ENCODE measurements at places on chromosomes 4 and X.

- no peak for DNase-seq
Measured at GRCh38 chrX:38206542-38206941, 14.1 kb downstream of the SRPX start.

GRCh38 chrX:48998391-48998790, 3.7 kb downstream of the GRIPAP1 start:
- no peak for DNase-seq

GRCh38 chr4:126264839-126265238, 950.1 kb downstream of the FAT4 start:
- no peak for DNase-seq

- DNase-seq: no peak
Measured at GRCh38 chr4:156705311-156705710, 266.3 kb downstream of the PDGFC start.

GRCh38 chr4:95095348-95095974, 337.7 kb downstream of the BMPR1B start:
- DNase-seq: peak; percentile 10

- DNase-seq: no peak
Measured at GRCh38 chr4:188821500-188821899, 682.3 kb downstream of the TRIML1 start.

DNA sequence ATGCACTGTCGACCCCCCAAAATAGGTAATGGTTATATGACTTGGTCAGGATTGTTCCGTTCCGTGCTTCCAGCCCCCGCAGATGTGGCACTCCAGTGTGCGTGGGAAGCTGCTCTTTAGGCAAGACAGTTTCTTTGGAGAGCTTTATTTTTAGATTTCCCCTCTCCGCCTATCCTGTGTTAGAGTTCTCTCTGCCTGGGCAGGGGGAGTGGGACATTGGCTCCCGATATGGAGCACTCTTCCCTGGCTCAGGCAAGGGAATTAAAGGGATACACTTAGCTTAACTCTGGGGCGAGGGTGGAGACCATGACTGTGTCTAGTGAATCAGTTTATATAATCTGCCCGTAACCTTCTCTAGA, 36.0 kb downstream of the DLG3 start:
- no peak for DNase-seq

DNA sequence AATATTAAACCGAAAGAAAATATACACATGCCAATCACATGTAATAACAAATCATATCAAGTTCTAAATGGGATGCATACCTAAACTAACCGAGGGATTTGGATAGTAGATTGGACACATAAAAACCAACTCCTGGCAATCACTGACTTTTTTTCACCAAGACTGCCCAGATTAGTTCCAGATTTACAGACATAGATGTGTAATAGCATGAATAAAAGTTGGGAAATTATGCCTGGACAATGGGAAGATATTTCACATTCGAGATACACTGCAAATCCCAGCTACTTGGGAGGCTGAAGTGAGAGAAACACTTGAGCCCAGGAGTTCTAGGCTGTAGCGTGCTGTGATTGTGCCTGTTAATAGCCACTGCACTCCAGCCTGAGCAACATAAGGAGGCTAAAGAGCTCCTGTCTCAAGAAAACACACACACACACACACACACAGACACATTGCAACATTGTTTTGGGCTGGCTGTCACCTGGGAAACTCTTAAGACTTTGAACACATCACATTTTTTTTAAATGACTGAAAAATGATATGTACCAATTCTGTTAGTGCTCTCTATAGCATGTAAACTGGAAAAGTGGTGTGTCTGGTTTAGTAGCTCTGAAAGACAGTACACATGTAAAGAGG, 5.7 kb downstream of the RAB40A start:
- no peak for DNase-seq

GRCh38 chr4:176358083-176358469, 38.3 kb downstream of the SPCS3 start:
- DNase-seq: no peak

GRCh38 chr4:128516301-128516969, 228.8 kb upstream of the PGRMC2 start:
- no peak for DNase-seq

GRCh38 chrX:109902665-109903064, 100.2 kb upstream of the TMEM164 start:
- no peak for DNase-seq

DNA sequence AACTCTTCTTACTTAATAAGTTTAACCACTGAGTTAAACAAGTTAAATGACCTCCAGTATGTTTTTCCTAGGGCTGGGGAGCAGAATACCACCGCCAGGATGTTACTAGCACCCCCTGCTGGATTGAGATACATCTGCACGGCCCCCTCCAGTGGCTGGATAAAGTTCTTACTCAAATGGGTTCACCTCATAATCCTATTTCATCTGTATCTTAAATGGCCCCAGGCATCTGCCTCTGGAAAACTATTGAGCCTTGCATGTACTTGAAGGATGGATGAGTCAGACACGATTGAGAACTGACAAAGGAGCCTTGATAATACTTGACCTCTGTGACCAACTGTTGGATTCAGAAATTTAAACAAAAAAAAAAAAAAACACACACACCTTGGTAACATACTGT, 61.5 kb upstream of the MMAA start:
- peak; percentile 37 for DNase-seq

- DNase-seq: no peak
Measured at GRCh38 chr4:75781305-75781704, 56.9 kb downstream of the USO1 start.

- no peak for DNase-seq
Measured at GRCh38 chrX:46547857-46548256, 2.6 kb upstream of the ZNF674 start.

DNA sequence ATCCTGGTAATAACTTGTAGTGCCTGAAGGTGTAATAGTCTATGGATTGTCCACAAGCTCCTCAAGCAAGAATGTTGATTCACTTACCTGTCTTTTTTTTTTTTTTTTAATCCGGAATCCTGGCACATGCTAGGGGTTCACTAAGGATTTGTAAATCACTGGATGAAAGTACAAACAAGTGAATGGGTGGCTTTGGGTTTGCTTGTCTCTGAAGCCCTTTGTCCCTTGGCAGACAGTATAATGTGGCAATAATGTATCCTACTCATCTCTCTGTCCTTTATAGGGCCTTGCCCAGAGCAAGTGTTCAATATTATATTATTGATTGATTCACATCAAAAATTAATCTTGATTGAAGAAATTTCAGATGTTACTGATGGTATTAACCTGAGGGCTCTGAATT, 334.0 kb upstream of the CPEB2 start:
- DNase-seq: no peak

GRCh38 chrX:345020-345925, 26.7 kb upstream of the GTPBP6 start:
- no peak for DNase-seq

GRCh38 chr4:663438-664428, 10.3 kb downstream of the ATP5ME start:
- DNase-seq: peak; percentile 88

DNA sequence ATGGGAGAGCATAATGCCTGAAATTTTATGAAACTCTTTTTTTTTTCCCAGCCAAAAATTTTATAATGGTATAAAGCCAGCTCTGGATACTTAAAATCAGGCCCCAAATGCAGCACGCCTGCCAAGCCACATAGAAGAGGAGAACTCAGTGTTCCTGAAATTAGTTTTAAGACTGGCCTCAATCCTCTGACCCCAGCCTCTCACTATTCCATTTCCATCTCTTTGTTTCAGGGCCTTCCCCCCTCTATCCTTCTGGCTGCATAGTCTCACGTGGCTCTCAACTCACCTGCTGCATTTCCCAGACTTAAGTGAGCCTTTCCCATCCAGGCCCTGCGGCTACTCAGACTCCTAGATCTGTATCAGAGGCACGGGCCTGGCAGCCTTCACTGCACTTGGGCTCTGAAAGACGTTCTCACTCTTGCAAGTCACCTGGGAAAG, 5.2 kb upstream of the CBR4 start:
- no peak for DNase-seq

DNA sequence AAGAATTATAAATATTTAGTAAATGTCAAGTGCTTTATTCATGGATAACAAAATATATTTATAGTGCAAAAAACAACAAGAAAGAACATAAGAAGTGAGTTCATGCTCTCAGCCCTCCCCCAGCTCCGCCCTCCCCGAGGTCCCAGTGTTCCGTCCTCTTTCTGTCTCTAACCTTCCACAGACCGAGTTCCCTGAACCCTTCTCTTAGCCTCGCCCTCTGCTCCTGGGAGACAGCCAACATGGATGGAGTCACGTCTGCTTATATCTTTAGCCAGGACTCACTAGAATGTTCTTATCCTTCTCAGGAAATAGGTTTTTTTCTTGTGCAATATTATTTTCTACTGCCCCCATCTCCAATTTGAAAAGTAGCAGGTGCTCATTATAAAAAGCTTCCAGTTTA, 40.1 kb upstream of the HELT start:
- no peak for DNase-seq

DNA sequence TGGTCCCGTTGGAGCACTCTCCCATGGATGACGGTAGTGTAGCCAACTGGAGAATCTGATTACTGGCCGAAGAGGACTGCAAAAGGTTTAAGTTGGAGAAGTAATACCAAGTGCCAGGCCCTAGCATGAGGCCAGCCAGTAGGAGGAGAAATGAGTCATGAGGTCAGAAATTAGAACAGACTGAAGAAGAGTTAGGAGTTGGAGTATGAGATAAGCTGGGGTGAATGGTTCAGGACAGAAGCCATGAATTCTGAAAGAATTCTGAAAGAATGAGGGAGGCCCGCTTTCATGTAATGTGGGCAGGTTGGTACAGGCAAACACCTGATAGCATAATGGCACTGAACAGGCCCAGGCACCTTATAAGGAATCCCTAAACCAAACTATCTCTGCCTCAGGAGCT, 18.4 kb upstream of the STK26 start:
- no peak for DNase-seq

DNA sequence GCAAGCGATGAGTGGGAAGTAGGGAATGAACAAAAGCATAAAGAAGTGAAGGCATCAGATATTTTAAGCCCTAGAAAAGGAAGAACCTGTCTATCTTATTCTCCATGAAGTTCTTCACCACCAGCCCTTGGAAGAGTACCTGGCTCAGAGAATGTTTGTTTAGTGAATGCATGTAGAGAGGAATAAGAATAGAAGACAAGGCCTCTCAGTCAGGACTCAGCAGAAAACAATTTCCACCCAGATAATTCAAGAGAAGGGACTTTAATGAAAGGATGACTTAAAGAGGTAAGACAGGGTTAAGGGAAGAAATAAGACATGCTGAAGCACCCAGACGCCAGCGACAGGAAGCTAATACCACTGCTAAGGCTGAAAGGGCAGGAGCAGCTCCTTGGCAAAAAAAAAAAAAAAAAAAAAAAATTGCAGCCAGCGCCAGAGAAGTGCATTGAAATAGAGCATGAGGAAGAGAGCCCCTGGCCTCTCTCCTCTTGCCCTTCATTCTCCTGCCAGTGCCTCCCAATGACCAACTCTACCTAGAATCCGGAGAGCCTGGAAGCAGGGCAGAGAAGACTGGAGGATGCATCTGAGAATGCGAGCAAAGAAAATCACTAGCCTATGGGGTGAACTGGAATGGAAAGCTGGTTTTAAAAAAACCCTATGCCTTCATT, 47.2 kb upstream of the RASGEF1B start:
- DNase-seq: no peak

DNA sequence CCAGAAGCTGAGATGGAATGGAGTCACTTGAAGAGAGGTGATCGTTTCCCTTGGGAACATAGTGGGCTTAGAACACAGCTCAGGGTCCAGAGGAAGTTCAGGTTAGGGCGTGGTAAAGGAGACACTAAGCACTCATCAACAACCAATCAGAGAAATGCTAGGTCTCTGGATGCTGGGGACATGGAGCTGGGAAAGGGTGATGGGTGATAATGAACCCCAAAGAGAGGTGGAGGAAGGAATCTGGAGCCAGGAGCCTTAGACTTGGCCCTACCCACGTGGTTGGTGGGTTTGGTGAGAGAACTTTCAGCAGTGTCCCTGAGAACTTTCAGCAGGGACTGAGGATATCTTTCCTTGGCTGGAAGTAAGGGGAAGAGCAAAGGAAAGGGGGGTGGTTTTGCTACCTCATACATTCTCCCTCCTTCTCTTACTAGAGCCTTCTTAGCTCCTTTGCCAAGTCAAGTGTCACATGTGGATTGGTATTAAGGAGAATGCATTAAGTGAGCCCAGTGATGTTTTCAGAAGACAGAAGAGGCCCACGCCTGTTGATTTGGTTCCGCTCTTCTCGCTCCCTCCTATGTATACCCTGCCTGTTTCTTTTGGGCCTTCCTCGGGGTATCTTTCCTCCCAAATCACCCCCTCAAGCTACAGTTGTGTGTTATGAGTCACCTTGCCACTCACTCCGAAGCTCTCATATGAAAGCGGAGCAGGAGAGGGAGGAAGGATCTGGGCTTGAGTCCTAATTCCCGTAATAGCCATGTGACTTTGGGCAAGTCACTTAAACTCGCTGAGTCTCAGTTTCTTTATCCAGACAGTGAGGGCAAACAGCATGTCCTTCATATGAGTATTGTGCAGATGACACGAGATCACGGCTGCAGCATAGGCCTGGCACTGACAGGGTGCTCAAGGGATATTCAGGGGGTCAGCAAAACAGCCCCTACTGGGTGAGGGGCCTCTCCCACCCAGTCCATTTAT, 63.1 kb downstream of the TSC22D3 start:
- DNase-seq: no peak

DNA sequence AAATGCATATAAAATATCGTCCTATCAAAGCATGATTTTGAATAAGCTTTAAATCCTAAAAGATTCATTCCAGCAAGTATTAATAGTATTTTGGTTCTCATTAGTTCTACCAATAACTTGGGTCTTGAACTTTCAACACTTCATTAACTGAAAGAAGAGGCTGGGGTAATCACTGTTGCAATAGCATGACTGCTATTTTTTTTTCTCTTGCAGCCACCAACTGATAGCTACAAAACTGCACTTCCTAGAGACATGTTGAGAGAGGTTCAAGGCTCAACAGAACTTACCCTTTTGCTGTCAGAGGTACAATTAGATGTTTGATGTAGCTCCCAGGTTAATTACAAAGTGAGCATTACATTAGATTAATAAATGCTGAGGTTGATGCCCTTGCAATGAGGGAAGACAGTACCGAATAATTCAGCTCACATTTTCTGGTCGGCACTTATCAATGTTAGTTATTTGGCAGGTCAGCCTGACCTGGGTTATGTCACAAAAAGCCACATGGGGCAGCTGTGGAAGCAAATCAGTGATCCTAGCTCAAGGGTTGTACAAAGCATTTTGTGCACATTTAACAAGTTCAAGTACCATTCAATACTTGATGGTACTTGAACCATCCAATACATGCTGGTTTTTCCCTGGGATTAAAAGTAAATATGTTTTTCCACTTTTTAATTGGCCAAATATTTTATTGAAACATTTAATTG, 29.9 kb upstream of the TET2 start:
- DNase-seq: no peak

GRCh38 chr4:116599859-116600258, 485.5 kb downstream of the TRAM1L1 start:
- no peak for DNase-seq

- DNase-seq: no peak
Measured at GRCh38 chr4:118033148-118034052, 886 bp upstream of the NDST3 start.

DNA sequence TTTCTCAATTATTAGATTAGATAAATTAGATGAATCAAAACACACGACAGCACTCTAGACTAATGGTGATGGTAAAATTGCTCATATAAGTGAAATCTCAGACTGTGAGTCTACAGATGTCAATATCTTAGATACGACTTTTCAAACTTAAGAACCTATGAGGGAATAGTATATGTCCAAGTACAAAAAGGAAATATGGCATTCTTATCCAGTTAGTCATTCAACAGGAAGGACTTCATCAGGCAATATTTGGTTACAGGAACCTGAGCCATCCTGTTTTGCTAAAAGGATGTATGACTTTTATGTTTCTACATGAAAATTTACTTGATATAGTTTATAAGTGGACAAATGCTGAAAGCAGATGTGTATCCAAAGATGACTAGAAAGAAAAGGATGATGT, 107.0 kb downstream of the CT47B1 start:
- no peak for DNase-seq
